ENCODE measurements at places on chromosomes 5 and 9.

- no peak for DNase-seq
These were observed 56.6 kb downstream of the SLC28A3 start for GRCh38 chr9:84283946-84284345.

DNA sequence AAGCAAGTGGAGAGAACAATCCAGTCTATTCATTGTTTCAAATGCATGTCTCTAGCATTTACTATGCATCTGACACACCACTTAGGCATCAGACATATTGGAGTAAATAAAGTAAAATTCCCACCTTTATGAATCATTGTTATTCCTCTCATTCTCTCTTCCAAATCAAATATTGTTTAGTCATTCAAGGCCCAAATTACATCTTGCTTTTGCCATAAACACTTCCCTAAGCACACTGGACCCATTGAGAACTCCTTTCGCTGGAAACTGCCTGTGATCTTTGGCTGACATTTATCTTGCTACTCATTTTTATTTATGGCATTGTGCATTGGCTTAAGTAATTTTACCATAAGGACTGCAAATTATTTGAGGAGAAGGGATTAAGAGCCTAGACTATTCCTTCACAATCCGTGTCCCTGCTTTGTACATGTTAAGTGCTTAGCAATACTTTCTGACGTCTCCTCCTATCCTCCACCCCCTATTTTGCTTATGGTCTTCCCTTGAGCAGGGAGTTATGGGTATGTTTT is 7.4 kb downstream of the C5orf46 start:
- no peak for DNase-seq

- DNase-seq: no peak
These were observed 1.5 kb upstream of the FCHO2 start for GRCh38 chr5:72954389-72954788.

GRCh38 chr9:99026271-99026955 is 78.5 kb upstream of the TGFBR1 start:
- DNase-seq: no peak

DNA sequence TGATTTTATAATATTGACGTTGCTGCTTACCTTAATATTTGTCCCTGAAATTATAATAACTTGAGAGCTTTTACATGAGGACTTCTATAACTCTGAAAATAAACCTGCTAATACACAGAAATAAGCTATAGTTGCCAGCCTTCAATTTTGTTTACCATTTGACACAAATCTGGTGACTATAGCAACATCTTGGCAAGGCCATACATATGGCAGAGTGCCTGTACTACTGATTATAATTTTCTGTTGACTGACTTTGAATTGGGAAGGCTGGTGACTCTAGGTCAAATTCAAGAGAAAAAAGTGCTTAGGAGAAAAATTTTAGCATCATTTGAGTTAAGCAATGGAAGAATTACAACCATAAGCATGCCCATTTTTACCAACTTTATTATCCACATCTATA is 581.4 kb upstream of the PTPRD start:
- DNase-seq: no peak

GRCh38 chr9:84928419-84928818 is 258.9 kb downstream of the NTRK2 start:
- no peak for DNase-seq

GRCh38 chr9:107739601-107740082 is 250.1 kb upstream of the KLF4 start:
- no peak for DNase-seq

DNA sequence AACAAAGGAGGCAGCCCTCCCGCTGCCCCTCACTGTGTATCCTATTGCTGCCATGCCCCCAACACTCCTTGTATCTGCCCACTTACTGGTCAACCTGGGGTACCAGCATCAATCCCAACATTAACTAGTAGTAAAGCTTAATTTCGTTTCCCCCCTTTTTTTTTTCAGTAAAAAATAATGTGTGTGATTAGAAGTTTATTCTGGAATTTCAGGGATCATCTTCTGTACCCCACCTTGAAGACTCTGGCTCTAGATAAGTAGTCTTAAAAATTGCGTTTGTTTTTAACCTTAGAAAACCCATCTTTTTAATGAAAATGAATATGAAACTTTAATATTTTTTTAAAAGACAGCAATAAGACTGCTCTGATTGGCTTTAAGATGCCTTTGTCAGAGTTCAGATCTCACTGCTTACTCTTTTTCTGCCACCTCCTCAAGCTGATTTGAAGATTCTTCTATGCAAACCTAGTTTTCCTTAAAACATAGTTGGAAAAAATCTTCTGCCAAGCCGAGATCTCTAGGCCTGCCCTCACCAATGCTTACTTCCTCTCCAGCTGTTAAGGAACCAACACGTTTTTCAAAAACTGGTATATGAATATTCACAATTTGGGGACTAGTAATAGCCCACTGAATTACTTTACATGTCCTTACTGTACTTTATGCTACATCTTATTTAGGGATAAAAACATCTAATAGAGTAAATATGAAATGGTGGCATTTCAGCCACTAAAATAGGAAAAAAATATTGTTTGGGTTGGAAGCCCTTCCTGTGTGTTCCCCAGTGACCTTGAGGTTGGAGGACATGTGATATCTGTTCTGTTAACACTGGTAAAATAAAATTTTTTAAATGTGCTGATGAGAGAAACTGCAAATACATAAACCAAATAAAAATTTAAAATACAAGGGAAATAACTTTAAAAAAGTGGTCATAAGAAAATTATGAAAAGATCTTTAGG is 4.0 kb upstream of the RHOBTB3 start:
- no peak for DNase-seq

DNA sequence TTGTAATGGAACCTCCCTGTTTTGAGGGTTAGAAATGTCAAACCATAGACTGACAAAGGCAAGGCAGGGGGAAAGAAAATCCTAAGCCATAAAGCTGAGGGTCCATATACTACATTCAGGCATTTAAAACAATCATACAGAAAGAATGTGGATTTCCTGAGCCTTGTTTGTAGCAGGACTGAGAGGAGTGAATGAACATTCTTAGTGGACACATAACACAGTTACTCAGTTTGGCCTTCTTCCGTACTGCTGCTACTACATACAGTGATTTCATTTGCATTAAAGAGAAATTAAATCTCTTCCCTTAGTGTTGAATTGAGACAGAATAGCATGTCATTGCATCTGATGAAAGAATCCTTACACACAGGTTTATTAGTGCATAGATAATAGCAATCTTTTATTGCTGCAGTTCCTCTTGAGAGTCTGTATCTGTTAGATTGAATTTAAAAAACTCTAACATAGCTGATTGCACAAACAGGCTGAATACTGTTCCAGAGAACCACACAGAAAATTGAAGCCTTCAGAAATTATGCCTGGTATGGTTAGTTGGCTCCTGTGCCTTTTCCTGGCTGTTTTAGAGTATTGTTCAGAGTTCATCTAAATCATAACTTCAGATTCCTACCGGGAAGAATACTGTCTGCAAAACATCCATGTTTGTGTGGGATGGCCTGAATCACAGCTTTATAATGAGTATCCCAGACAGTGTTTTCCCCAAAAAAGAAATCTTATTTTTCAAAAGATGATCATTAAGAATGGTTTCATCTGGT is 2.0 kb upstream of the MTX3 start:
- no peak for DNase-seq

DNA sequence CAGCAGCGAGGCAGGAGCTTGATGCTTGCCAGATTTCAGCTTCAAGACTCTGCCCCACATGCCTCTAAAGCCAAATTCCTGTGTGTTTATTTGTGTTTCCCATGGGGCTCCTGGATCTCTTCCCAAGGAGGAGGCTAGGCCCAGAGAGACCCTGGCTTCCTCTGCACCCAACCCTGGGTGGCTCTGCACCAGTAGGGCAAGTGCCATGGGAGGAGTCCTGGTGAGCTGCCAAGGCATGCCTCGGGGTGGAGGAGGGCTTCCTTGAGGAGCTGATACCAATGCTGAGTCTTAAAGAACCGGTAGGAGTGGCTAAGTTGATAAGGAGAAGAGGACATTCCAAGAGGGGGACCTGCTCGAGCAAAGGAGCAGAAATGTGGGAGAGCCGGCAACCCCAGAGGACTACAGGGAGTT is 6.8 kb upstream of the TIFAB start:
- no peak for DNase-seq

- DNase-seq: no peak
These were observed 636.1 kb upstream of the KLF4 start for GRCh38 chr9:108125625-108126024.

- no peak for DNase-seq
These were observed 53.2 kb downstream of the FNBP1 start for GRCh38 chr9:129989740-129990139.

DNA sequence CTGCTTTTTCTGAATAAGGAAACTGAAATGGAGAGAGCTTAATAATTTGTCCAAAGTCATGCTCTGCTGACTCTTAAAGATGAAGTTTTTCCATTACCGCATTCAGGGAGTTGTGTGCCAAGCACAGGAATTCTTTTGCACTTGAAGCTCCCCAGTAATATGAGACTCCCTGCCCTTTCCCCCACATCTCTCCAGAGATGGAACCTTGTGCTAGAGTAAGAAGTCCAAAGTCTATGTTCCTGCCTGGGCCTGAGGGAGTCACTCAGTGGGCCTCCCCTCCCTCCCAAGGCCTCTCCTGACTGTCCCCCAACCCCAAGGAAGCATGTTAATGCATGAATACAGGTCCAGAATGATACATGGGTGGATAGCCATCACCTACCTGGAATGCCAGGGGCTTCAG is 173.3 kb upstream of the SEMA6A start:
- no peak for DNase-seq

DNA sequence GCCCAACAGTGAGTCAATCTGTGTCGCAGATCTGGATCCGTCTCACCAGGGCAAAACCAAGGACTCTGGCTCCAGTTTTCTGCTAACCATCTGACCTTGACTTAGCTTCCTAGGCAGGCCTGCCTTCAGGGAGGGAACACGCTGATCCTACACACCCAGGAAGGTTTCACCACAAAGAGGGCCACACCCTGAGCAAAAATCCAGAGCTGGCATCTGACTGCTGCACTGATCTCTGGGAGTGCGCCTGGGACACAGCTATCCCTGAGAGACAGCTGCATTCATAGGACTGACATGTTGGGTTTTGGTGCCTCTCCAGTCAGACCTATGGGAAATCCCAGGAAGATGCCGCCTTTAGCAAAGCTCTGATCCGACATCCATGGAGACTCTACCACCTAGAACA is 47.5 kb downstream of the CDK5RAP2 start:
- DNase-seq: no peak

DNA sequence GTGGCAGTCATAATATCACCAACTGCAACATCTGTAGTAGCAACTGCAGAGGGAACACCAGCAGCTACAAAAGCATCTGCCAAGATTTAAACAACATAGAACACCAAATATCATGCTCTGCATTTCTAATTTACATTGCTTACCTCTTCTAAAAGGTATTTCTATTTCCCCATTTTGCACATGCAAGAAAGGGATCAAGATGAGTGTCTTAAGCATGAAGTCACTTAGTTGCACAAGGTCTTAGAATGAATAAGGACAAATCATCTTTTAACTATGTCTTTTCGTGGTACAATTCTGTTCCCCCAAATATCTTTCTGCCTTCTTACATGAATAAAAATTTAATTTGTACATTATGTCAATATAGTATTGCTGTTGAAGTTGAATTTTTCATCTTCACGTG is 1746.4 kb downstream of the EFNA5 start:
- DNase-seq: no peak

GRCh38 chr5:56532466-56532865 is 282.9 kb upstream of the MAP3K1 start:
- DNase-seq: no peak

DNA sequence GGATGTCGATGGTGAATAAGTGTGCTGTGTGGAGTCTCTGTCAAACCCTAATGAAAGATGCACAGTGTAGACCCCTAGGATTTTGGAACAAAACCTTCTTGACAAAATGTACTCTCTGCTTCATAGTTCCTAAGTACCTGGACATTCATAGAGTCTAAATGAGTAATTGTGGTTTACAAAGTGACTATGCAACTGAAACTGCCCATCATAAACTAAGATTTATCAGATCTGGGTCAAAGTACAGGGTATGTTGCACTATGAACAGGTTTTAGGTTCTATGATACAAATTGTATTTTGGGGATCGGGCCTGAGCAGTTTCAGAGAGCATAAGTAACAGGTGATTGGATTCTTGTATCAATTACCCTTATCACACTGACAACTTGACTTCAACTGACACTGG is 79.4 kb downstream of the LURAP1L start:
- DNase-seq: no peak

GRCh38 chr5:96868603-96869371 is 7.5 kb upstream of the ERAP2 start:
- no peak for DNase-seq

DNA sequence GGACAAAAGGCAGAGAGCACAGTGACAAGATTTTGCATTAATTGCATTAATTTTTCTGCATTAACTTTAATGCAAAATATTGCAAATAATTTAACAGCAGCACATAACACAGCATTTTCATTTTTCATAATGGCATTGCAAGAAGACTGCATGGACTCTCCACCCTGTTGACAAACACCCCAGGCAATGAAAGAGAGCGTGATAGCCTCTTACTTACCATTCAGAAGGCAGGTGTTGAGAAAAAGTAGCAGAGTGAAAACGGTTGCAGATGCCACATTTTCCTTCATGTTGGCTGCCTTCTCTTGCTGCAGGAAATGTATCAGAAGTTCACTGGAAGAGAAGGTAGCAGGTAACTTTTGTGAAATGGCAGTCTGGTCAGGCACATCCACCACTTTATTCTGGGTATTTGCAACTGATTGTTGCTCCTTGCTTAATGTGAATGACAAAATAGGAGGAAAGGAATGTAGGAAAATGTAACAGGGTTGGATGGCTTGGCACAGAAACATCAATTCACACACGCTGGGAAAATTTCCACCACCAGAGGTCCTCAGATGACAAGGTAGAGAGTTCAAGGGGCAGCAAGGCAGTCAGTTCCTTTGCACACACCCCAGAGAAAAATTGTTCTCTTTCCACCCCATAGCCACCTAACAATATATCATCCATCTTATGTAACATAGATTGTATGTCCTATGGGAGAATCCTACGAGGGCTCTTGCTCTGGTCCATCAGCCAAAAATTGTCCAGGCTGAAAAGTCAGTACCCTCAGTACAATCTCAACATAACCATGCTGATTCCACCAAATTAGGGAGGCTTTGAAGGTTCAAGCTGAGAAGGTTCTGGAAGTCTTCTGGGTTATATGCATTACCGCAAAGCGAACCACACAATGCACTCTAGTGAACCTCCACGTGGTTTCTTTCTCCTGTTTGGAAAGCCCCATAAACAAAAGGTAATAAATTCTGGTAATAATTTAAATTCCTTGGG is 41.9 kb upstream of the AGXT2 start:
- DNase-seq: no peak

- peak; percentile 74 for DNase-seq
These were observed 128.6 kb downstream of the SPATA31D1 start for GRCh38 chr9:82117026-82117811.

GRCh38 chr9:121672986-121673385 is 21.6 kb downstream of the DAB2IP start:
- no peak for DNase-seq

- DNase-seq: no peak
These were observed 184.3 kb upstream of the IRX1 start for GRCh38 chr5:3411363-3411762.
